Stimulated activated CD4-positive, alpha-beta T cell treated with anti-CD3 and anti-CD28 coated beads, Interleukin-1b, Interleukin-23, amount 100 ng/mL, for 24 hours (primary cell): ENCODE measurements at places on chromosomes 12 and 14.

DNA sequence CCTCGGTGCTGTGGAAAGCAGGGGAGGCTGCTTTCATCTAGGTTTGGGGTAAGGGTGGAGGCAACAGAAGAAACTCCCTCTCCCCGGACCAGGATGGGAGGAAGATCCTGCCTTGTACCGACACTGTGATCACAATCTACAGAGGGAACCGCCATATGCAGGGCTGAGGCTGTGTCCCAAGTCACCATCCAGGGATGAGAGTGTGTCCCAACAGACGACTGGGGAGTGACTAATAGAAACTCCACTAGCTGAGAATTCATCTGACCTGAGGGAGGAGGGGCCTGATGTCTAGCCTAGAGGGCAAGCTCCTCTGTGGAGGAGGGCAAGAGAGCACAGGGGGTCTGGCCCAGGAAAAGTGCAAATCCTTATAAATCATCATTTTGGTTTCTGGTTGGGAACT lies 172.4 kb downstream of the CALM1 start:
- no peak for DNase-seq

GRCh38 chr12:46265734-46266133 lies 3.1 kb downstream of the SLC38A1 start:
- no peak for DNase-seq

DNA sequence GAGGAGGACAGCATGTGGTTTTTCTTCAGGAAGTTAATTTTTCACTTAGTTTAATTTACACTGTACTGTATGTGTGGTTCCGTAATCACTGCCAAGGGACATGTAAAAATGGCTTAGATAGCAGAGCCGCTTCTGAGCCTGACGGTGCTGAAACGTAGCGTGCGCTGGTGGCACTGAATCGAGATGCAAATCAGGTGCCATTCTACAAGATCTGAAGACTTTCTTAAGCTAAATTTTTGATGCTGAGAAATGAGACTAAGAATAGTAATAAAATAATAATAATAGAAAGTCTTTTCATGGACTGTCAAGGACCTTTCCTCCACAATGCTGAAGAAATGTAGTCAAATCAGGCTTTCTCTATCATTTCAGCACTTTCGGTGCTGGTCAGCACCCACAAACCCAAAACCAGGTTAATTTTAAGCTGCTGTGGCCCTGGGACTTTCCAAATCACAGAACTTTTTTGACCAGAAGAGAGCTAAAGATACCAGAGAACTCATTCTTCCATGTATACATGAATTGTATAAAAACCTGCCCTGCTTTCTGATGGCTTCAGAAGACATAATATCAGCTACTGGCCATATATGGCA lies 183.3 kb upstream of the LMO3 start:
- no peak for DNase-seq

DNA sequence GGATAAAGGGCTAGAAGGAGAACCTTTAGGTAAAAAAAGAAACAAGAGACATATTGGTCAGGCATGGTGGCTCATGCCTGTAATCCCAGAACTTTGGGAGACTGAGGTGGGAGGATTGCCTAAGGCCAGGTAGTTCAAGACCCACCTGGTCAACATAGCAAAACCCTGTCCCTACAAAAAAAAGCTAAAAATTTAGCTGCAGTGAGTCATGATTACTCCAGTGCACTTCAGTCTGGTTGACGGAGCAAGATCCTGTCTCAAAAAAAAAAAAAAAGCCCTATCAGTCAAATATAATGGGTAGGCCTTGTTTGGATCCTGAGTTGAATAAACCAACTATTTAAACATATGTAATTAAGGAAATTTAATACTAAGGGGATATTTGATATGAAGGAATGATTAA lies 54.2 kb downstream of the PPP1R36 start:
- no peak for DNase-seq

GRCh38 chr12:166425-167075 lies 47.4 kb downstream of the SLC6A12 start:
- DNase-seq, result no peak

- DNase-seq, result no peak
Observed at GRCh38 chr14:105181549-105182295, 610 bp upstream of the NUDT14 start.

DNA sequence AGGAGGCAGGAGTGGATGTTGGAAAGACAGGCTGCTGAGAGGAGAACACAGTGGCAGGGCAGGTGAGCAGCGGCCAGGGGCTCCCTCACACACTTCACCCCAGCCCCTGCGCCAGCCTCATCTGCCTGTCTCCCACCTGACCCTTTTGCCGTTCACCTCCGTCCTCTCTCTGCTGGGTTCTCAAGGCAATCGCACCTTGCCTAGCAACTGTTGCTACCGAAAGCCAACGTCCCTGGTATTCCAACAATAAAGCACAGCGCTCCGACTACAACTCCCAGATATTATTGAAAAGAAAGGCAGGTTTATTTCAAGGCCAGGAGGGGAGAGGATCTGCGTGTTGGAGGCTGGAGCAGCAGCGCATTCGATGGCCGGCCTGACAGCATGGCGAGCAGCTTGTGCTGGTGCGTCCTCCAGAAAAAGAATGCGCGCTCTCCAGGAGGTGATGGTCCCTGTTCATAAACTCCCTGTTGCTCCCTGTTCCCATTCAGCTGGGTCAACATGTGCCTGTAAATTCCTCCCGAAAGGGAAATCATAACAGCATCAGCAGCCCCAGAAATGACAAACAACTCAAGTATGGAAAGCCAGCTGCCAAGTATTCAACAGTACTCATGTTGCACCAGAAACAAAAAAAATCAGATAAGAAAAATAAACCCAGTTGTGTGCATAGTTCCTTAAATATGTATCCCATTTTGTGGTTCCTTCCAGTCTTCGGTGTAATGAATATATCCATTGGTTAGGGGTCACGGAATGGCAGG lies 153.0 kb upstream of the DIO3 start:
- DNase-seq, result no peak

DNA sequence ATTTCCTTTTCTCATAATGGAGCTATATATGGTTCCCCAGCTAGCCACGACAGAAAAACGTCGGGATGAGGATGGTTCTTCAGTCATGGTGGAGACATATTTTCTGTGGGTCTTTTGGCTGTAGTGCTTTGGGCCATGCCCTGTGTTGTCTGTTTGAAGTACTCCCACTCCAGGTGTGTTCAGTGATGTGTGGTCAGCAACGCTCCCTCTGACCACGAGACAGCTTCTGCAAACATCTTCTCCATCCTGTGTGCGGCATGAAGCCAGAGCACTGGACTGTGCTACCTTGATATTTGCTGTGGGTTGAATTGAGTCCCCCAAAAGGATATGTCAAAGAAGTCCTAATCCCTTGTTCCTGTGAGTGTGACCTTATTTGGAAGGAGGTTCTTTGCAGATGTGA lies 931.2 kb downstream of the NRXN3 start:
- no peak for DNase-seq

GRCh38 chr12:2552000-2552756 lies 242.6 kb upstream of the FKBP4 start:
- DNase-seq, result no peak

DNA sequence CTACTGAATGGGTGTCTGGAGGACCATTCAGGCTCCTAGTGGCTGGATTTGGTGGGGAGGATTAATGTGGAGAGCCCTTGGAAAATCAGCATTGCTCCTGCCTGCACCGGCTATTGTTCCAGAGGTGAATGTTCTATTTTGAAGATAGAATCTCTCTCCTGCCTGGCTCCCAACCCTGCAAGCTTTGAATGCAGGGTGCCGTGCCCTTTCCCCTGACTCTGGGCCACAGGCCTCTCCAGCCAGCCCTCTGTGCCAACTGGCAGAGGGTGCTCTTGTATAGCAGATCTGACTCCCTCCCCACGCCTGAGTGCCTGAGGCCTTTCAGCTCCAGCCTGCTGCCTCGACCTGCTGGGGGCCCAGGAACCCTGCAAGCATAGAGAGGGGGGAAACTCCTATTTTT lies 106.8 kb downstream of the TMEM260 start:
- DNase-seq, result no peak

DNA sequence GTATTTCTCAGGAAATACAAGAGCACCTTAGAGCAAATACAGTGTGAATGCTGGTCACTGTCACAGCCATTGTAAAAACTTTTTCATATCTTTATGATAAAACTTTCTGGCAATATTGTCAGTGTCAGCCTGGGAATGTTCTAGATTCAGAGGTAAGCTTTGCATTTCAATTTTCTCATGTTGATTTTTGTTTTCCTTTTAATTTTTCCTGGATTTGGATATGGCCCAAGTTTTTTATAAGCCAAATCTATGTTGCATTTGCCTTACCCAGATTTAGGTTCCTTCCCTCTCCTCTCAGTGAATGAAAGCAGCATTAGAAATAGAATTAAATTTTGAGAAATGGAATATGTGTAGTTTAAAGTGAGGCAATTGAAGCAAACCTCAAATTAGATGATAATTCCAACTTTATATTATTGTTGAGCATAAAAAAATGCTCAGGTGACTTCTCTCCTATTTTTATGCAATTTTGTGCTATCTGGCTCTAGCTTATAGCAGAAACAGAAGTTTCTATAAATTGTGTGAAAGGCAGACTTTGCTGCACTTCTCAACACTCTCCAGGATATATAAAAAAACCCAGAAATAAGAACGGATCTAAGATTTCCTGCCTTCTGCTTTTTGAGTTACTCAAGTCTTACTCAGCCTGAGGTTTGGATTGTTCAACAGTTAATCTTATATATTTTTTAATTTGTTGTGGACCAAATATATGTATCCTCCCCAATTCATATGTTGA lies 368.2 kb upstream of the PRICKLE1 start:
- no peak for DNase-seq

DNA sequence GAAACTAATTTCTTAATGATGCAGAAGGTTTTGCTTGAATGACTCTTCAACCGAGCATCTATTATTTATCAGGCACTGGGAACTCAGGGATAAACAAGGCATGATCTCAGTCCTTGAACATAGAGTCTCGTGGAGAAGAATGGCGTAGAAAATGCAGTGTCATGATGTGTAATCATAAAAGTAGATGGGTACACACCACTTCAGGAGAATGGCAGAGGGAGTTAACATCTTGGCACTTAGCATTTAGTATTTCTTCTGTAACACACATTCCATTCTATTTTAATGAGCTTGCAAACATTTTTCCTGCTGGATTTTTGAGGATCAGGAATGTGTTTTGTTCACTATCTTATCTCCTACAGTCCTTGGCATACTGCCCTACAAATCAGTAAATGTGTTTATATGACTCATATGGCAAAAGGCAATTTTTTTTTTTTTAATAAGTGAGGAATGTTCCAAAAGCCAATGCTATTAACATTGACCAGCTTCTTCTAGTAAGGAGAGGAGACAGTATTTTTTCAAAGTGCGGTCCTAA lies 3.8 kb downstream of the TXNRD1 start:
- no peak for DNase-seq

- no peak for DNase-seq
Observed at GRCh38 chr12:52798003-52798670, 2.2 kb upstream of the KRT3 start.

- DNase-seq, result no peak
Observed at GRCh38 chr12:42756841-42757623, 167.5 kb upstream of the PRICKLE1 start.

GRCh38 chr14:64061706-64062105 lies 208.9 kb downstream of the SYNE2 start:
- DNase-seq, result no peak

DNA sequence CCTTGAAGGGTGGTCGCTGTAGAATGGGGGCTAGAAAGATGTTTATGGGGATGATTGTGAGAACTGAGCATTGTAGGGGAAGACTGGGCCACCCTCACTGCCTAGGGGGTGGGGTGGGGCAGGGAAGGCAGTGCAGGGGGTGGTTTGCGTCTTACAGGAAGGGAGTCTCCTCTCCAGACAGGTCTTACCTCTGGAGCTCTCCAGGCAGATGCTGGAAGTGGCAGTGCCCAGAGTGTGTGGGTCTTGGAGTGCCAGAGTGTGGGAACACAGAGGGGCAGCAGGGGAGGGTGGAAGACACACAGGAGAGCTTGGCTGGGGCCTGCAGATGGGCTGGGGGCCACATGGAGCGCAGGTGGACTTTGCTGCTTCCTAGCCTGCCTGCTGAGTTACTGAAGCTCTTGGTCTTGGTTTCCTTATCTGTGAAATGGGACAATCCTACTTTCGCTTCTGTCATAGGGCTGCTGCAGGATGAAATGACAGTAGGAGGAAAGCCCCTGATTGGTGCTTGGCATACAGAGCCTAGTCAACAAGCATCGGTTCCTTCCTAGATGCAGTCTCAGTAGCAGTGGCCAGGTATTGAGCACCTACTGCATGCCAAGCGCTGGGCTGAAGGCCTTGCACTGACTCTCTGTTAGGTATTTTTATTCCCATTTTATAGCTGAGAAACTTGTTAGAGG lies 118.3 kb downstream of the SLC25A47 start:
- DNase-seq, result no peak

GRCh38 chr12:65840793-65841670 lies 16.7 kb downstream of the HMGA2 start:
- DNase-seq, result no peak

- DNase-seq, result no peak
Observed at GRCh38 chr12:57621497-57622292, 10.5 kb downstream of the ARHGEF25 start.
